ENCODE measurements at places on chromosomes 7 and 10.

DNA sequence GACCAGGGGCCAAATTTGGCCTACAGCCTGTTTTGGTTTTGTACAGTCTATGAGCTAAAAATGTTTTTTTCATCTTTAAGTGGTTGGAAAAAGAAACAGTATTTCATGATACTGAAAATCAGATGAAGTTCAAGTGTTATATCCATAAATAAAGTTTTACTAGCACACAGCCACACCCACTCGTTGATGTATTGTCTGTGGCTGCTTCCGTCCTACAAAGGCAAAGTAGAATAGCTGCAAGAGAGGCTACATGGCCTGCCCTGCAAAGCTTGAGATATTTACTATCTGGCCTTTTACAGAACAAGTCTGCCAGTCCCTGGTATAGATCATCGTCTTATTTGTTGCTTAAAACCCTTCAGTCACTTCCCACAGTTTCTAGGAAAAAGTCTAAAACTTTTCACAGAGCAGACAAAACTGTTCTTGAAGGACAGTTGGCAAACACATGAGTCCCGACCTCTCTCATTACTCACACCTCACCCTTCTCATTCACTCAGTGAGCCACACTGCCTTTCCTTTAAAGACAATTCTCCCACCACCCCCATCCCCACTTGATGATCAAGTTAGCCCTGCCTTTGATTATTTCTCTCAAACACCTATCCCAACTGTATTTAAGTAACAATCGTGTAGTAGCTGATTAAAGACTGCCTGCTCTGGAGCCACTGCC, 9.9 kb downstream of the RHEB start:
- no peak for DNase-seq

GRCh38 chr10:108848046-108848445, 1075.3 kb downstream of the XPNPEP1 start:
- no peak for DNase-seq

- DNase-seq = no peak
Measured at GRCh38 chr10:123795196-123795780, 96.3 kb downstream of the CPXM2 start.

- no peak for DNase-seq
Measured at GRCh38 chr7:121138262-121138933, 149.9 kb downstream of the CPED1 start.

DNA sequence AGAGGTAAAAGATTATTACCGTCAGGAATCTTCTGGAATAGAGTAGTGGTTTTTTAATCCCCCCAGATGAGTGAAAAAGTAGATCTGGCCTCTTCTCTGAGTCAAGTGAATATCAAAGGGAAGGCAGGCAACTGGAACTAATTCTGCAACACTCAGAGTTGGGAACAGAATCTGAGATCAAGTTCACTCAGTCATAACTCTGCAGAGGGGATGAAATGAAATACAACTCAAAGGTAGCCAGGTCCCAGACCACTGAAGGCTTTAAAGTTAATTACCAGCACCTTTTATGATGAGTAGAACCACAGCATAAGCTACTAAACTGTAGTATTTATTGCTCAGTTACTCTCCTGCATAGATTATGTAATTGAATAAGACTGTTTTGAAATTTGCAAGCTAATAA, 455.6 kb upstream of the AKR1E2 start:
- no peak for DNase-seq

DNA sequence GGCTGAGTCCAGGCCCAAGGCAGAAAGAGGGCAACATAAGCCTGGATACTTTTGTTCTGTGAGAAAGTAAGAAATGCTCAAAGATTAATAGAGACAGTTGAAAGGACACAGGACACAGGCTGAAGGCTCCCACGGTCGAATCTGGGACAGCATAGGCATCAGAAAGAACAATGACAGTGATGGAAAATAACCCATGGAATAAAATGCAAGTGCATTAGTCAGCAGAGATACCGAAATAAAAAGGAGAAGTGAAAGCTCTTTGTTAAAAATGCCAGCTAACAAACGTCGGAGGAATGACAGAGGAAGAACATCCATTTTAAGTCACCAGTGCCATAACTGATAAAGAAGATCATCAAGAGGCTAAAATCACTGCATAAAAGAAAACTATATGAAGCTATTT, 19.6 kb upstream of the AGAP5 start:
- no peak for DNase-seq

DNA sequence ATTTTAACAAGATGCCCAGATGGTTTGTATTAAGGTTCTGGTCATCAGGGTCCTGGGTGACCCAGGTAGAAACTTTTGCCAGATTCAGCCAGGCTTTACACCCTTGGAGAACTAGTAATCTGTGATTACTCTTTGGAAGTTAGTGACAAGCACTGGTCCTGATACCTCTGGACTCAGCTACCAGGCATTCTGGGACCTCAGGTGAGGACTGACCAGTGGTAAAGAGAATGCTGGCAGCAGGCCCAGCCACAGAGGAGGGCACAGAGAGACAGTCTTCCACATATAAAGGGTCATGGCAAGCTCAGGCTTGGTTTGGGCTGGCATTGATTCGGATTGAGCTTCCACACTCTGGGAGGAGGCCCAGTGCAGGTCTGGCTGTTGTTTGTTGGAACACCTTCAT, 112.0 kb upstream of the CHST15 start:
- no peak for DNase-seq

- DNase-seq = no peak
Measured at GRCh38 chr7:95585426-95585789, 10.9 kb downstream of the PDK4 start.

DNA sequence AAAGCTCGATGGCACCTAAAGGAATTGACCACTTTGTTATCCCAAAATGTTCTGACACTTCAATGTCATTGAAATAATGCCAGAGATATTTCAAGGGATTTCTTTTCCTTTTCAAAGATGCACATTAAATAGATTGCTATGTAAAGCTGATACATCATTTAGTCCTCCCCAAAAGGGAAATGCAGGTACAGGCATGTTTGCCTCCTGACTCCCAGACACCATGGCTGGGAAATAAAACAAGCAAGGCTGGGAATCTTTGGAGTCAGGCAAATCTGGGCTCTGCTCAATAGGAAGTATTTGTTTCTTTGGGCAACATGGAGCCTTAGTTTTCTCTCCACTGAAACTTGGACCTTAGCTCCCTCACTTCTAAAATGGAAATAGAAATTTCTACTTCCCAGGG, 230.8 kb upstream of the LRRTM3 start:
- DNase-seq = no peak

DNA sequence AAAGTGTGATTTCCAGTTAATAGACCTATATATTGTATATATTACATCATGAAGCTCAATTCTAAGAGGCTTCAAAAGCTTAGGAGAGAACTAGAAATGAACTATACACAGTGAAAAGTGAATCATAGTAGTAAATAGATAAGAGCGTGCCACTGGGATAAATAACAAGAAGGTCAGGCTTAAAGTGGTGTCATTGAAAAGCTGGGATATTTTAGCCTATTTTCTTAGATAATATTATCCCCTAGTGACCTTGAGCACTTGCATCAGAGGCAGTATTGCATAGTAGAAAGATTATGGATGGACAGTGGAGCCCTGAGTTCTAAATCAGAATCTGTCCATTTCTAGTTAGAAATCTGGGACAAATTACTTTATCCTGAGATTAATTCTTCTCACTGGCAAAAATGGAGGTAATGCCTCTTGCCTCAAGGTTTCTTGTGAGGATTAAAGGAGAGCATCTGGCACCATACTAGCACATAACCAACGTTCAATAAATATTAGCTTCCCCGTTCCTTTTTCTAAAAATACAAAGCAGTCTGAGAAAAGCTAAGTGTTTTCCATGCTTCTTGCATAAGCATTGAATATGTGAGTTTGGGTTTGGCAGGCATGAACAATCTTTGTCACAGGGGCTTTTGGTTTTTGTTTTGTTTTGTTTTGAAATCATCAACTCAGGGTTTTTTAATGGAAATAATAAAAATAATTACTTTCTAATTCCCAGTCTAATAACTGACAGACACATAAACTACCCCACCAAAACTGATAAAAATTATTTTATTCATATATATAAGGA, 27.3 kb upstream of the MACC1 start:
- no peak for DNase-seq

DNA sequence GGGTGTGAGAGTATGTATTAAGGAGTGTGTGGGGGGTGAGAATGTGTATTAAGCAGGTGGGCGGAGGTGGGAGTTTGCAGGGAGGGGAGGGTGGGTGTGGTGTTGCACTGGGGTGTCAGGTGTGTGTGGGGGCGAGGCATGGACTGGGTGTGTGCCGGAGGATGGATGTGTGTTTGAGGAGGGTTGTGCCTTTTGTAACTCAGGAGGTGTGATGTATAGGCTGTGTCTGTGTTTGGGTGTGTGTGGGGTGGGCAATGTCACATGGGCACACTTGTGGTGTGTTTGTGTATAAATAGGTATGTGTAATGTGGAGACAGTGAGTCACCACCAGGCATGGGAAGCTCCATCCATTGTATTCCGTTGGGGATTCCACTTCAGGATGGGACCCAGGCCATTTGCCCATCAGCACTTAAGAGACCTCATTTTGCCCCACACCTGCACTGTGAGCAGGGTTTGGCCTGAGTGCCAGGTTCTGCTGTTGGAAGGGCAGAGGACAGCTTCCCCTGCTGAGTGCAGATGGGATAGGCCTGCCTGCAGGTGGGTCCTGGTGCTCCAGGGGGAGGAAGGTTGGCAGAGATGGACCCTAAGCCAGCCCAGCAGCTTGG, 5.8 kb downstream of the UNC5B start:
- DNase-seq = no peak

GRCh38 chr7:36281945-36282717, 107.5 kb upstream of the ANLN start:
- DNase-seq = no peak

DNA sequence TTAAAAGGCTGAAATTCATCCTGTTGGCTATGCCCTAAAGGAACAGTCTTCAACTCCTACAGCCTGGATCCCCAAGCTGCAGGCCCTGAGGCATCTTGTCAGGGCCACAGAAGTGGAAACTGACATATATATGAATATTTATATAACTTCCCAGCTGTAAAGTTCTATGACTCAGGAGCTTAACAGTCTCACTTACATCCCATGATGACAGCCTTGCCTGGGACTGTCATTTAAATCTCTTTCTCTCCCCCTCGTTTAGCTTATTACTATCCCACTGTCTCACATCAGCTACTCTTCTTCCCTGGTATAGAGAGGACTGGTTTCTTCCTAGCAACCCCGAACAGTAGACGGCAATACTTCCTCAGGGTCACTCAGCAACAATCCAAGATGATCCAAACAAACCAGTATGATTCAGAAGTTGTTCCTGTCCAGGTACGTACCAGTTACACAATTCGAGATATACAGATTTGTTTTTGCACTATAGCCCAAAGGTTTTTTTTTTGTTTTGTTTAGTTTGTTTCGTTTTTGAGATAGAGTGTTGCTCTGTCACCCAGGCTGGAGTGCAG, 22.7 kb downstream of the KIAA1549 start:
- DNase-seq = no peak

GRCh38 chr10:74754381-74754821, 72.0 kb upstream of the KAT6B start:
- no peak for DNase-seq

DNA sequence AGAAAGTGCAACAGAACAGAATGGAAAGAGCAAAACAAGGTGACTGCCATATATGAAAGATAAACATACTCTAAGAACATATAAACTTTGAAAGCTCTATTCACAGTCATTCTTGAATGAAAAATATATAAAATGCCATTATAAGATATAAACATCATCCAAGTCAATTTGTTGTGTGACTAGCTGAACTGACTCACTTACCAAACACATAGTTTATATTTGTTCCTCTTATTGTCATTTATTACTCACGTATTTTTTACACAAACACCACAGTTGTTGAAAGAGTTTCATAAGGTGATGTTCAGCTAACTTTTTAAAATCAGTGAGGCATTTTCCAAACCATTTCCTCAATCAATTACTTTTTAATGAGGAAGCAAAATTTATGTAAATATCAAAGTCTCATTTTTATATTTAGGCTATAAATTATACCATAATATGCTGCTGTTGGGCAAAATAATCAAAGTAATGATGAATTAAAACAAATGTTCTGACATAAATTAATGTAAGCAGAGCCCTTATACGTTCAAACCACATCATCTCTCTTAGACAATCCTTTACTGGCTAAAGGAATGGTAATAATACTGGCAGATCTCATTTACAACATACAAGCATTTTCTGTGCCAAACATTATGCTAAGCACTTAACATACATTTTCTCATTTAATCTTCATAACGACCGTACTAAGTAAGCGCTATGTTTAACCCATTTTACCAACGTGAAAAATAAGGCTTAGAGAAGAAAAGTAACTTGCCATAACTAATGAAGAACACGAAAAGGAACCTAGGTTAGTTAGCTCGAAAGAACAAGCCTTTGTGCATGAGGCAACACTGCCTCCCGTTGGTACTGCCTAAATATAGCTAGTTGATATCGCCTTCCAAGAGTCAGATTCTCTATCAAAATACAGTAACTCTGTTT, 7.3 kb downstream of the LRRN3 start:
- DNase-seq = no peak

DNA sequence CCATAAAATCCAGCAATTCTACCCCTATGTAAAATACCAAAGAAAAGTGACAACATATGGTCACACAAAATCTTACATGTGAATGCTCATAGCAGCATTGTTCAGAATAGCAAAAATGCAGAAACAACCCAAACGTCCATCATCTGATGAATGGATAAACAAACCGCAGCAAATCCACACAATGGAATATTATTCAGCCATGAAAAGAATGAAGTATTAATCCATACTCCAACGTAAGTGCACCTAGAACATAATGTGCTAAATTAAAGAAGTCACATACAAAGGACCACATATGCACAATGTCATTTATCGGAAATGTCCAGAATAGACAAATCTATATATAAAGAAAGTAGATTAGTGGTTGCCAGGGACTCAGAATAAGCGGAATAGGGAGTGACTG, 57.4 kb downstream of the SMURF1 start:
- no peak for DNase-seq

DNA sequence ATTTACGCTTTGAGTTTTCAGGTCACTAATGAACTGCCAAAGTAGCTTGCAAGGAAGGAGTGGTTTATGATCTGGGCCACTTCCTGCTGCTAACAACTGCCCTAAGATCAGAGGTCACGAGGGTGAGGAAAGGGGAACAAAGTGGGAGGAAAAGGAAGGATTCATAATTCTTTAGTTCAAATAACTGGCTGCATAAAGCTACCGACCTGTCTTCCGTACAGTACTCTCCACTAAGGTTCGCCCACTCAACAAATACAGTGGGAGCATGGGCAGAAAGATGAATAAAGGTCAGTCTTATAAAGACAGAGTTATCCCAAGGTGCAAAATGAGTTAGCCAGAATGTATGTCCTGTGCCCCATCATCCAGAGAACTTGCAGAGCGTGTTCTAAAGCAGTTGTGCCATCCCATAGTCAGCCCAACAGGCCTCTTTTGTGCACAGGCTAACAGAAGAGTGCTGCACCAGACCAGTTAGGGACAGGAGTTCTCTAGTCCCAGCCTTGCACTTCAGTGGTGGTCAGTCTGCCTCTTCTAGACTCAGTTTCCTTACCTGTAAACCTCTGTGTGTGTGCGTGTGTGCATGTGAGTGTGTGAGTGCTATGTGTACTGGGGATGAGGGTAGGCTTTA, 65.9 kb downstream of the CREB3L2 start:
- DNase-seq = no peak

- DNase-seq = no peak
Measured at GRCh38 chr7:98974906-98975816, 96.8 kb downstream of the TRRAP start.
